SK-N-DZ (cell line): ENCODE measurements at places on chromosomes 3 and 15.
A peak's percentile ranks its signal among the peaks of the same experiment; 100 is the strongest.

DNA sequence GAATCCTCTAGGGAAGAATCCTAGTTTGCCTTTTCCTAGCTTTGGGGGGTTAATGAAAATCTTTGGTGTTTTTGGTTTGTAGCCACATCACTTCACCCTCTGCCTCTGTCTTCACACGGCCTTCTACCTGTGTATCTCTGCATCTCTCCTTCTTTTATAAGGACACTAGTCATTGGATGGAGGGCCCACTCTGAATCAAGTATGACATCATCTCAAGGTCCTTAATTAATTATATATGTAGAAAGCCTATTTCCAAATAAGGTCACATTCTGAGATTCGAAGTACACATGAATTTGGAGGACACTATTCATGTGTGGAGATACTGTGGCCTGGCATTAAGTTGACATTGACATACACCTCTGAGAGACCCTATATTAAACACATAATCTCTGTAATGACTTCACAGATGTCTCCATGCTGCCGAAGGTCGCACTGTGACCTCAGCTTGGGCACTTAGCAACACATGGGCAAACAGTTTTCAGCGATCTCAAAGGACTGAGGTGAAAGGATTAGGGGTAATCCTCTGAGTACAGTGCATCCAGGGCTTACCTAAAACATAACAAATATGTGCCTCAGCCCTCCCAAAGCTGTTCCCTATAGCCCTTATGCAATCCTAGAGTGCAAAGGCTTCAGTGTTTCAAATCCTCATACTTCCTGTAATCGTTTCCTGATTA is 446.0 kb downstream of the FGF12 start:
- no peak for DNase-seq

- DNase-seq = no peak
Measured at GRCh38 chr3:71041371-71041770, 542.2 kb downstream of the FOXP1 start.

GRCh38 chr15:82849556-82850512 is 40.4 kb downstream of the WHAMM start:
- peak; percentile 65 for DNase-seq

DNA sequence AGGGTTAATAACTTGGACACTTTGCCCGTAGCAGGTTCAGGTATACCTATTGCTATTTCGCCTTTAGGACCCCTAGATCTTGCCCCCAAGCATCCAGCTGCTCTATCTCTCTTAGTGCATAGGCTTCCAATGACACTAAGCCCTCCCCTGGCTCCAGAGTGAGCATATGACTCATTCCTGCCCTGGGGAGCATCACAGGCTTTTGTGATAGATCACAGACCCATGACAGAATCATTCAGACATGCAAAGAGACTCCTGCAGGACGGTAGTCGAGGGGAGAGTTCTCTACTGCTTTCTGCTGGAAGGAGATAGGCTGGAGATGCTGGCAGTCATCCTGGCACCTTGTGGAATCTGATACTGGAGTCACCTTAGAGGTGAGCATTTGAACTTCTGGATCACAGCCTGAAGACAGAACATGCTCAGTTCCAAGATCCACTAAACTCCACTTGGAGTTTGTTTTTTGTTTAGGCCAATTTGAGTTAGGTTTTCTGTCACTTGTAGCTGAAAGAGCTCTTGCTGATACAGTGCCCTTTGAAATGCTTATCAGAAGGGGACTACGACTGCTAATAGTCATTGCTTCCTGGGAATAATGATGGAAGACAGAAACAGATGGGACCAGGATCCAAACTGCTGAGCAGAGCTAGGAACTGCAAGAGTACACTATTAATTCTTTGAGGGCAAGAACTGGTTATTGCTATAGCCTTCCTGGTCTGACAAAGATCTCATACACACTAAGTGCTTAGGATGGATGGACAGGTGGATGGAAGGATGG is 11.0 kb downstream of the LYSMD2 start:
- peak; percentile 85 for DNase-seq

DNA sequence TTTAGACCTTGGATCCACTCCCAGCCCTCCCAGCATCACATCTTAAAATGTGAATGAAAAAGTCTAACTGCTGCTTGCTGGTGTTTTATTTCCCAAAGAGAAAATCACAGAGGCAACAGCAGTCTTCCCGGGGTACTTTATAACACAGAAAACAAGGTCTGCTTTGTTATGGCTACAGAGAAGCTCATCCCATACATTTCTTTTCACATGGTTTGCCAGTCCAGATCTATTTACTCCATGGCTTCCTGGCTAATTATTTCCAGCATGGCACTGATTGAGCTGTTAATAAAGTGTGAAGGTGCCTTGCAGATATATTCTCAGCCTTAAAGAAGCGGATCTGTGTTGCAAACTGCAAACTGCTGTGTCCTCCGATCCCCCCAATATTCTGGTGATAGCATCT is 466.1 kb upstream of the CFAP20DC start:
- no peak for DNase-seq

DNA sequence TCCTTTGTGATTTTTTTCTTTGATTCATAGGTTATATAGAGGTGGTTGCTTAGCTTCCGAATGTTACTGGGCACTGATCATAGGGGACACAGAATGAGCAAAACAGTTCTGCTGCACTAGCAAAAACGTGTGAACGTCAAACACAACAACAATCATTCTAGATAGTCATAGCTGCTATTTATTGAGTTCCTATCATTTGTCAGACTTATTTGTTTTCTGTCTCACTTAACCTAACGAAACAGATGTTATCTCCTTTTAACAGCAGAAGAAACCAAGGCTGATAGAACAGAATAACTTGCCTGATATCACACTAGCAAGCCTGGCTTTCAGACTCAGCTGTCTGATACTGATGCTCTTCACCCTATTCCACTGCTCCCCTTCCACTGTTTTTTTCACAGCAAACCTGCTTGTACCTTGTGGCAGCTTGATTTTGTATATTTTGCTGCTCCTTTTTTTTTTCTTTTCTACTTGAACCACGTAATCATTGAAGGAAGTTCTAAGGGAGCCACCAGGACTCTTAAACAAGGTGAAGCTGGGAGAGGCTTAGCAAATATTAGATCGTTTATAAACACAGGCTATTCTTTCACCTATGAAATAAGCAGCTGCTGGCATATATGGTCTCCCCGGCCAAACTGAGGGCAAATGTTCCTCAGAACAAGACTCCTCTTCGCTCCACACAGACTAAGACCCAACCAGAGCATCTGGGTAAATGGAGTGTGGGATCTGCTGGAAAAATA is 78.8 kb downstream of the MCF2L2 start:
- DNase-seq = no peak

- DNase-seq = peak; percentile 41
Measured at GRCh38 chr3:182979674-182980191, 605 bp downstream of the DCUN1D1 start.

DNA sequence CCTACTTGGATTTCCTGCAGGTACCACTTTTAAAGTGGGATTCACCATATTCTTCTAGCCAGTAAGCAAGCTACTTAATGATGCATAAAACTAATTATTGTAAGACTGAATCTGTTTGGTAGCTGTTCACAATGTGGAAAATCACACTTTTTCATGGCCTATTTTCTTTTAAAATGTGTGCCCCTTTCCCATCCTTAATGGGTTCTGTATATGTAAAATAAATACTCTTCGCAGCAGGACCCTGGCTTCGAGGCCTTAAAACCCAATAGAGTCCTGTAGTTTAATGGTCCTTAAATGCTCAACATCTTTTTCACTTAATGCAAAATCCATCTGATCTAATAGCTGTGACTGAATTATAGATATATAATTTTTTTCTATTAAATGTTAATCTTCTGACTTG is 111.0 kb downstream of the UACA start:
- no peak for DNase-seq

- DNase-seq = no peak
Measured at GRCh38 chr3:47688488-47688887, 93.2 kb downstream of the SMARCC1 start.

DNA sequence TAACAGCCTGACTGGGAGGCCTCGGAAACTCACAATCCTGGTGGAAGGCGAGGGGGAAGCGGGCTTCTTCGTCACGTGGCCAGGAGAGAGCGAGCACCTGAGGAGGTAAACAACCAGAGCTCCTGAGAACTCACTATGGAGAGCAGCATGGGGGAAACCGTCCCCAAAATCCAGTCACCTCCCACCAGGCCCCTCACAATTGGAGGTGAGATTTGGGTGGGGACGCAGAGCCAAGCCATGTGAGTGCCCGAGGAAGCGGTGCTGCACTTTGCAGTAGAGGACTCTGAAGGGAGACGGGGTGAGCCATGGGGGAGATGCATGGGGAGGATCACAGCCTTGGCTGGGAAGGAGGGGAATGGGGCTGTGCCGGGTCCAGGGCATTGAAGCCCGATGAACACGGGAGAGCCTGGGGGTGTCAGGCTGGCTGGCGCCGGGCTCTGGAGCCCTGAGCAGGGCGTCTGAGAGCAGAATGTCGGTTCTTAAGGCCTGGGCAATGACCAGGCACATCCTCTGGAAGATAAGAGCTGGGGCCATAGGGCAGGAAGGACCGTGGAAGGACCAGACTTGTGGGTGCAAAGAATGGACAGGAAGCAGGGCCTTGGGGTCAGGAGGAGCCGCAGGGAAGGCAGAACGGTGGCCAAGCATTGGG is 117.7 kb downstream of the GABRG3 start:
- DNase-seq = no peak

- no peak for DNase-seq
Measured at GRCh38 chr15:39767921-39768320, 14.7 kb downstream of the FSIP1 start.

DNA sequence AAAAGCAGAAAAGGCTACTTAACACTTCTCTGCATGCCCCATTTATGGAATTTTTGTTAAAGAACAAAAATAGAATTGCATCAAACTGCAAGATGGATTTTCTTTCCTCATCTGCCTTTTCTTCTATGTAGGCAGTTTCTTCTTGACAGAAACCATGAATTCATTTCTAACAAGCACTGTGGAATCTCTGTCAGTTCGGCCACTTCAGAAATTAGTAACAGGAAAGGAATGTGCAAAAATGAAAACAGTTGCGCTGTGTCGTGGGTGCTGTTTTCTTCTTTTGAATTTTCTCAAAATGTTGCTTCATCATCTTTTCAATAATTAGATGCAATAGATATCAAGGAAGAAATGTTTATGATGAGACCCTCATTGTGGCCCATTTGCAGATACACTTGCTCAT is 151.6 kb downstream of the FOXB1 start:
- no peak for DNase-seq

DNA sequence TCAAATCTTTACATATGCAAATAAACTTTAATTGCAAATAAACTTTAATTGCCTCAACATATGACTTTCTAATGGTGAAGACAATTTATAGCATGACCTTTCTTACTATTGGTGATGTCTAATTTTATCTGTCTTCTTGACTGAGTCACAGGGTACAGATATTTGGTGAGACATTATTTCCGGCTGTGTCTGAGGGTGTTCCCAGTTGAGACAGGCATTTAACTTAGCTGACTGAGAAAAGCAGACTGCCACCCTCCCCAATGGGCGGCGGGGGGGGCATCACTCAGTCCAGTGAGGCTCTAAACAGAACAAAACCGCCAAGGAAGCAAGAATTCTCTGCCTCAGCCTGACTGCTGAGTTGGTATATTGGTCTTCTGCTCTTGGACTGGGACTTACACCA is 160.0 kb downstream of the TBL1XR1 start:
- DNase-seq = no peak

DNA sequence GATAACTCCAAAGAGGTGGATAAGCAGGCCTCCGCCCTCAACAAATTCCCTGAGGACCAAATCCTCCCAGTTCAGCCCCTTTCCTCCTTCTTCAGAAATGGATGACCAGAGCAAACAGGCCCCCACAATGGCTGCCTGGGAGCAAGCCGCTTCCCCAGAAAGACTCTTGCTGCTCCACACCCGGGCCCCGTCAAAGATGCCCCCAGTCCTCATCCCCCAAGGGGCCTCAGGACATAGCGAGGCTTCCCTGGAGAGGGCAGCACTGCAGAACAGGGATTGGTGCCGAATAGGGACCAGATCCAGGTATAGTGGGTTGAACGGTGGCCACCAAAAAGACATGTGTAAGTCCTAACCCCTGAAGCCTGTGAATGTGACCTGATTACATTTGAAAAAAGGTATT is 502.3 kb downstream of the SHQ1 start:
- DNase-seq = no peak

DNA sequence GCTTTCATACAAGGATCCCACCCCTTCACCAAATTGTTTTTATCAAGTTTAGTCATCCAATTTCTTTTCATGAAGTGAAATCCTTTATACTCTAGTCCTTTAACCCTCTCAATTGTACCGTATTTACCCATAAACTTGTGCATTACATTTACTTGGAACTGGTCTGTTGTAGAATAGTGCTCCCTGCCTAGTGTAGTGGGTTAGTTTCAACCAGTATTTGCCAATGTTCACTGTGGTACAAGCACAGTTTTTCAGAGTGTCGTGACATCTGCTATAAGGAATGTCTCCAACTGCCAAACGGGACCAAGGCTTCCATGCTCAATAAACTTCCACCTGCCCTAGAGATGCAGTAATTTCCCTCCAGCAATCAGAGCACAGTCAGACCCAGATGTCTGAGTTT is 211.9 kb downstream of the KCNAB1 start:
- DNase-seq = no peak

DNA sequence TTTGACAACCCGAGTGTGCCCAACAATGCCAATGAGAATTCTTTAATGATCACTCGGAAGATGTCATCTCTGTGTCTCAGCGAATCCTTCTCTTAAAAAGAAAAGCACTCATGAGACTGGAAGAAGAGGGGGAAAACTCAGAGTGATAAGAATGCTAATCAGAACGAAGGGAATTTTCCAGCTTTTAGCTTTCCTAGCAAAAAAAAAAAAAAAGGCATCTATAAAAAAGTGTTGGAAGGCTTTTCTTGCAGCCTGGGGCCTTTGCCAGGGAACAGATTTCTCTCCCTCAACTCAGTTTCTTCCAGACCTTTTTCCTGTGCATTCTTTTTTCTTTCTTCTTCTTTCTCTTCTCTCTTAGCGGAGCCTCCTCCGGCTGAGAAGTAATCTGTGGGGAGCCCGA is 80.5 kb upstream of the NEO1 start:
- DNase-seq = no peak

- DNase-seq = no peak
Measured at GRCh38 chr3:39108200-39108710, 775 bp downstream of the TTC21A start.

GRCh38 chr3:4394048-4394447 is 73.0 kb downstream of the SUMF1 start:
- no peak for DNase-seq

DNA sequence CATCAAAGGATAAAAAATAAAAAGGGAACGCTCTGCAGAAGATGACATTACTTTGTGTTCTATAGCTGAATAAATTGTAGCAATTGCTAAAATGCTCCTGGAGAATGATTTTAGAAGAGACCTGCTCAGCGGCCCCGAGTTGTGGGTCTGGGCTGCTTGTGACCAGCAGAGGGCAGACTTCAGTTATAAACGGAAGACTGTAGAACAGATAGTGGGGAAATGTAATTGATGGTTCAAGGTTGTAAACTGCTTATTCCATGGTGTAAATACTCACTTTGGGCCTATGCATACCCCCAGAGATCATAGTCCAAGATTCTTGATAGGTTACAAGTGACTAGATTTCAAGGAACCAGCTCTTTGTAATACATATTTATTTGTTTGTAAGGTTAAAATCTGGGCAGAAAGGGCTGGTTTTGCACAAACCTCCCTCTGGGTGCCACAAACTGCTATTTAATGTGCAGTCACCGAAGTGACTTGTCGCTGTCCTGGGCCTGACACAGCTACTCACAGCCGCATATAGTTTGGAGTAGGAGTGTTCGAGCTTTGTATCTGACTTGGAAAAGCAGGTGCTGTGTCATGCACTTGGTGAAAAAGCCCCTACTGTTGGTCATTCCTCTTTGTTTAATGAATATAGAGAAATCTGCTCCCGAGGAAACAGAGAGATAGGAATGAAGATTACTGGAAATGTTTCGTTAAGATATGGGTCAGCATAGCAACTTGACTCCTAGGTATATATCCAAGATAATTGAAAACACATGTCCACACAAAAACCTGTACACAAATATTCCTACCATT is 34.7 kb upstream of the NDUFB4 start:
- peak; percentile 74 for DNase-seq
